ENCODE measurements at places on chromosomes 12 and 14. TPM values are rescaled to one million over a fixed set of nuclear protein-coding genes. Genes with fewer than 3 reads are reported as not detected.

GRCh38 chr12:42124764-42125387, 19.8 kb downstream of the GXYLT1 start:
- DNase-seq = no peak
- H3K36me3 ChIP-seq = peaks cover 3% of the 10 kb centered on the region
- H3K27ac ChIP-seq = no peak overlapping the region
- no peak overlapping the region for H3K4me3 ChIP-seq

OAS1 gene
- total RNA-seq = 17.8 TPM

DNA sequence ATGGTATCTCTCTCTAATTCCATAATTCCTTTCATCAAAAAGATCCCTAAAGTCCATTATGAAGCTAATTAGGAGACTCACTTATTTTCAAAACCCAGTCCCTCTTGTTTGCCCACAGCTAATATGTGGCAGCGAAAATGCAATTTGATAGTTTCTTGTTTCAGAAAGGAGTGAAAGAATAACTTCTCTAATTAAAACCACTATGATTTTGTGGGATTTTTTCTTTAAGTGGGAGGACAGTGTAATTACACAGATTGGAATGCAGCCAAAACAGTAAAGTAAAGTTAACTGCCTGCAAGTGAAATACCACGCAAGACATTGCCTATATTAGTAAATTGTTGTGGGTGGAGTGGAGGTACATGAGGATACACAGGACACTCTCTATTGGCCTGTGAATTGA, 50.0 kb downstream of the PTPRO start:
- no peak overlapping the region for H3K27ac ChIP-seq
- no peaks in the 10 kb centered on the region for H3K36me3 ChIP-seq
- no peaks in the 10 kb centered on the region for H3K4me1 ChIP-seq
- no peak for DNase-seq
- no peaks in the 10 kb centered on the region for H3K27me3 ChIP-seq

DNA sequence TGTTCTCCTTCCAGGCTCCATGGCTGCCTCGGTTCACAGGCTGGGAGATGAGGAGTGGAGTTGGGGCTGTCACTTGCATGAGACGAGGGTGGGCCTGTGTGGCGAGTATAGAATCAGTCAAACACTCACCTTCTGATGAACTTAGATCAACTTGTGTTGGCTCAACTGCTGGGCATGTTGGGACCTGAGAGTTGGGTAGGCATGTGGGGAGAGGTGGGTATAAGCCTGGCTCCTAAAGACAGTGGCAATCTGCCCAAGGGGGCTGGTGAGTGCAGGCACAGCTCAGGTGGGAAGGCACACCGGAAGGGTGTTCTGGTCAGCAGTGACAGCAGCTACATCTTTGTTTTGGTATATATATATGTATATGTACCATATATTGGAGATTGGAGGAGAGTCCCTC, 30.1 kb upstream of the TDRD9 start:
- H3K36me3 ChIP-seq = no peaks in the 10 kb centered on the region
- H3K4me1 ChIP-seq = peaks cover 2% of the 10 kb centered on the region
- H3K27ac ChIP-seq = no peak overlapping the region
- DNase-seq = no peak

GRCh38 chr12:2637371-2637770, 157.4 kb upstream of the FKBP4 start:
- DNase-seq = no peak
- H3K4me3 ChIP-seq = no peak overlapping the region
- peaks cover 11% of the 10 kb centered on the region for H3K4me1 ChIP-seq
- peaks cover 15% of the 10 kb centered on the region for H3K27me3 ChIP-seq
- H3K36me3 ChIP-seq = no peaks in the 10 kb centered on the region

- DNase-seq = no peak
- H3K36me3 ChIP-seq = peaks cover 2% of the 10 kb centered on the region
- no peak overlapping the region for H3K4me3 ChIP-seq
- H3K4me1 ChIP-seq = peaks cover 14% of the 10 kb centered on the region
Observed at GRCh38 chr12:12792421-12792820, 7.0 kb downstream of the APOLD1 start.

SIRT4 gene
- 2.2 TPM for total RNA-seq

DNA sequence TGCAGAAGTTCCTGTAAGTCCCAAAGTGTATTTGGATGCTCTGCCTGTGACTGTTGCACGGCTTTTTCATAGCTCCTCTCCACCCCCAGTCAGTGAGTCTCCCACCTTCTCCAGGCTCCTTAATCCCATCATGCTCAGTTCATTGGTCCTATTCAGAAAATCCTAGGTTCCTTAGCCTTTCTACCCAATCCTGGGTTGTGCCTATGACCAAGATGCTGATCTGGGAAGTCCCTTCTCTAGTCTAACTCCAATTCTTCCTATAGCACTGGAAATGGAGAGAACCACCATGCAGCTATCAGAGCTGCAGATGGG, 7.7 kb downstream of the CISTR start:
- DNase-seq = no peak
- no peaks in the 10 kb centered on the region for H3K36me3 ChIP-seq
- peaks cover 14% of the 10 kb centered on the region for H3K4me1 ChIP-seq
- H3K27ac ChIP-seq = no peak overlapping the region

DNA sequence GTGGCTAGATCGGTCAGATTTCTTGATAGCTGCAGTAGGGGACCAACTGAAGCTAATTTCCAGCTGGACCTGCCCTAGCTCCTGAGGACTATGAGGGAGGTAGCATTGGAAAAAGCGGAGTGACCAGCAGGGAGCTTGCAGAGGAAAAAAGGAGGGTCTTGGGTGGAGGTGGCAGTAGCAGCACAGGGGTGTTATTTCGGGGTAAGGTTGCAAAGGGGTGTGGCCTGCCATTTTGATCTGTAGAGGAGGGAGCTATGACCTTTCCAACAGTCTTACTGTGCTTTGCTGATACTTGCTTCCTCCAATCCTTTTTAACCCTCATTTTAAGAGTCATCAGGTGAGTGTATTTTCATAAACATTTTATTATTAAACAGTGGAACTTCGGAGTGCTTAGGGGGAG, 83.8 kb upstream of the NRXN3 start:
- H3K4me1 ChIP-seq = no peaks in the 10 kb centered on the region
- H3K27me3 ChIP-seq = no peaks in the 10 kb centered on the region
- no peaks in the 10 kb centered on the region for H3K36me3 ChIP-seq
- no peak for DNase-seq
- H3K4me3 ChIP-seq = no peak overlapping the region
- H3K27ac ChIP-seq = no peak overlapping the region

DNA sequence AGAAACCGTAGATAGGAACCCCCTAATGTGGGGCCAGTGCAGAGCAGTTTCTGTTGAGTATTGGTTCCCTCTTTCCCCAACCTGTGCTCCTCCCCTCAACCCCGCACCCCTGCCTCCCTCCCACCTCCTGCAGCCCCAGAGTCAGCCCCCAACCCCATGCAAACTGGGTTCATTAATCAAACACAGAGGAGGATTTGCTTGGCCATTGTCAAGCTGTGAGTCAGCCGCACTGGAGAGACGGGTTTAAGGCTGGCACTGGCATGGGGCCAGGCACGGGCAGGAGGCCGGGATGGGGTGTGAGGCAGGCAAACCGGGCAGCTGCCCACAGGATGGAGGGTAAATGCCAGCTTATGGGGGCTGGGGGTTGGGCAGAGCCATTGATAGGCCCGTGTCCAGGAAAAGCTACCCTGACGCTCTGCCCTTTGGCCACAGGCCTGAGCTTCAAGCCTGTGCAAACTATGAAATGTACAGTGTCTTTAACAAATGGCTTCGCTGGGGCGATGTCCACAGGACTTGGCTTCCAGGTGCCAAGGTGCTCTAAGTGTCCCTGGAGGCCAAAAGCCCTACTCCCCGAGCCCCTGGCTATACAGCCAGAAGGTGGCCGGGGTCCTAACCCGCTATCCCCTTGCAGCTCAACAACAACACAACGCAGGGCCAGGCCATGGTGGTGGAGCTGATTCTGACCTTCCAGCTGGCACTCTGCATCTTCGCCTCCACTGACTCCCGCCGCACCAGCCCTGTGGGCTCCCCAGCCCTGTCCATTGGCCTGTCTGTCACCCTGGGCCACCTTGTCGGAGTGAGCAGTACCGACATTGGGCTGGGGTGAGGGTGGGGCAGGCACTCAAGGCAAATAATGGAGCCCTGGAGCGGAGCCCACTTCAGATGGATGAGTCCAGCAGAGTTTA, 1.4 kb downstream of the AQP5 start:
- H3K4me1 ChIP-seq = peaks cover 13% of the 10 kb centered on the region
- H3K4me3 ChIP-seq = no peak overlapping the region

GRCh38 chr12:58416236-58416635, 474.9 kb downstream of the ATP23 start:
- no peak overlapping the region for H3K4me3 ChIP-seq
- no peak for DNase-seq
- H3K27me3 ChIP-seq = peaks cover 28% of the 10 kb centered on the region

Data from activated T-helper 2 cell treated with anti-CD3 and anti-CD28 coated beads, Interferon-gamma antibody, Interleukin-2, Interleukin-4, amounts not matched to agents 10 μg/mL and 5 μg/mL and 100 μg/mL, durations not matched to agents 14 hours and 24 hours and 36 hours (primary cell).